Stimulated activated CD4-positive, alpha-beta T cell treated with anti-CD3 and anti-CD28 coated beads, TNF-alpha, amount 100 ng/mL, for 4 hours (primary cell): ENCODE measurements at places on chromosomes 6 and 20.

GRCh38 chr6:47288267-47289090, 21.2 kb downstream of the TNFRSF21 start:
- DNase-seq = no peak

GRCh38 chr6:49552596-49552995, 2.1 kb downstream of the C6orf141 start:
- no peak for DNase-seq

DNA sequence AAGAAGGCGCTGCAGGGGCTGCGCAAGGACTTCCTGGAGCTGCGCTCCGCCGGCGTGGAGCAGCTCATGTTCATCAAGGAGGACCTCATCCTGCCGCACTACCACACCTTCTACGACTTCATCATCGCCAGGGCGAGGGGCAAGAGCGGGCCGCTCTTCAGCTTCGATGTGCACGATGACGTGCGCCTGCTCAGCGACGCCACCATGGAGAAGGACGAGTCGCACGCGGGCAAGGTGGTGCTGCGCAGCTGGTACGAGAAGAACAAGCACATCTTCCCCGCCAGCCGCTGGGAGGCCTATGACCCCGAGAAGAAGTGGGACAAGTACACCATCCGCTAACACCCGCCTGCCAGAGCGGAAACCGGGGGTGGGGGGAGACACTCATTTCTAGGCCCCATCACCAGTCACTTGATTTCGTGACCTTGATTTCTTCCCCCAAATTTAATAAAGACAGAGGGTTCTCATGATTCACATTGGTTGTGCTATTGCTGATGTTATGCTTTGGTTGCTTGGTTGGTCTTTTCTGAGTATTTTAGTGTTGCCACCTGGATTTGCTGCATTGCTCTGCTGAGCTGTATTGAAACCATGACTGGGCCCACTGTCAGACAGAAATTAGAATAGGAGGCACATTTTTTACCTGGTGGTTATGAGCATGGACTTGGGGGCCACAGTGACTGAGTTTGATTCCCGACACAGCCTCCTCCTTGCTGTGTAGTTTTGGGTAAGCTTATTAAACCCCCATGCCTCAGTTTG, 1.5 kb downstream of the FAM50B start:
- DNase-seq = no peak

GRCh38 chr20:23141450-23142161, 55.5 kb upstream of the CD93 start:
- no peak for DNase-seq

- DNase-seq = no peak
Measured at GRCh38 chr6:147184379-147184778, 19.8 kb upstream of the STXBP5 start.

- DNase-seq = no peak
Measured at GRCh38 chr20:54661880-54662465, 186.6 kb downstream of the DOK5 start.

DNA sequence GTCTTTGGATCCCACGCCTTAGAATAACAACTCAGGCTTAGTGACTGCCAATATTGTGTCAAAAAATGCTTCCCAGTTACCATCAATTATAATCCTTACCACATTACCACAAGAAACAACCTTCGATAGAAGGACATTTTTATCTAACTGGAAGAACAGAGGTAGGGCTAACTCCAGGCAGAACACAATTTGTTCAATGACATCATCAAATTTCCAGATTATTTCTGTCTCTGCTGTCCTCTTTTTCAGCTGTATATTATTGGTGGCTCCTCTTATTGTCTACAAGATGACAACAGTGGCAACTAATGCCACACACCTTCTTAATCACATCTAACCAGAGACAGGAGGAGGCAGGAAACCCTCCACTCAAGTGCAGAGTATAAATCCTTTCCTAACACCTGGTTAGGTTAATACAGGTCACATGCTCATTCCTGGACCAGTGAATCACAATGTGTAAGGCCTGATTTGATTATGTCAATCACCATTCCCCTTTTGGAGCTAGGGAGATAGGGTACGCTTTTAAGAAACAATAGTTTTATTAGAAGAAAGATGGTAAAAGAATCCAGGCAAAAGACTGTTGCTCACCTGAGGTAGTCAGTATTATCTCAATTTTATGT, 18.0 kb downstream of the KHDC1L start:
- no peak for DNase-seq

GRCh38 chr20:36959242-36959641, 7.7 kb upstream of the SAMHD1 start:
- no peak for DNase-seq

- DNase-seq = no peak
Measured at GRCh38 chr6:44373787-44374186, 13.7 kb upstream of the CDC5L start.

GRCh38 chr20:24100370-24101011, 111.9 kb upstream of the GGTLC1 start:
- peak; percentile 7 for DNase-seq

- DNase-seq = peak; percentile 58
Measured at GRCh38 chr6:136290410-136291010, 864 bp upstream of the BCLAF1 start.

GRCh38 chr6:69722683-69723082, 74.1 kb downstream of the LMBRD1 start:
- DNase-seq = no peak

DNA sequence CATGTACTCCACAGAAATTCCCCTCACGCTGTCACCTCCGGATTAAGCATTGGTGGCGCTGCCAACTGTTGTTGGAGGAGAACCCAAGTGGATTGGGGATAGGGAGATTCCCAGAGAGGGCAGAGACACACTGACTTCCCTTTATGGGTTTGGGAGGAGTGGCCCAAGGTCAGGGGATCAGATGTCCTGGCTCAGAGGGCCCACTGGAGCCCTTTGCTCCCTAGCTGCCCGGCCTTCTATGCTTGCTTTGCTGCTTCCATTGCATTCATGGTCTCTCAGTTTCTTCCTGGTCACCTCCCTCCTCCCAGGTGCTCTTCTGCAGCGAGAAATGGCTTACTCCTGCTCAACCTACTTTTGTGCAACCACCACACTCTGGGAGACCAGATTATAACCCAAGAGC, 14.3 kb downstream of the CUL9 start:
- no peak for DNase-seq

DNA sequence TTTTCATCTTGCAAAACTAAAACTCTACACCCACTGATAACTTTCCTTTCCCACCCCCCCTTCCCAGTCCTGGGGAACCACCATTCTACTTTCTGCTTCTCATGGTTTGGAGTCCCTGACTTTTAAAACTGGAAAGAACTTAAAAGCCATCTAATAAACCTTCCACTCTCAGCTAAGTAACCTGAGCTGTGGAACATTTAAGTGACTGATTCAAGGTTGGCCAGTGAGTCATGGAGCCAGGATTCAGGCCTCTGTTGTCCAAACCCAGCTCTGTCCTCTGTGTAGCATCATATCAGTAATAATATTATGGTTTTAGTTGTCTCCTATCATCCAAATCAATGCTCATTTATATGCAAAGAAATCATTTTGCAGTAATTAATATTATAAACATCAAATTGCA, 176.0 kb upstream of the NT5E start:
- no peak for DNase-seq

DNA sequence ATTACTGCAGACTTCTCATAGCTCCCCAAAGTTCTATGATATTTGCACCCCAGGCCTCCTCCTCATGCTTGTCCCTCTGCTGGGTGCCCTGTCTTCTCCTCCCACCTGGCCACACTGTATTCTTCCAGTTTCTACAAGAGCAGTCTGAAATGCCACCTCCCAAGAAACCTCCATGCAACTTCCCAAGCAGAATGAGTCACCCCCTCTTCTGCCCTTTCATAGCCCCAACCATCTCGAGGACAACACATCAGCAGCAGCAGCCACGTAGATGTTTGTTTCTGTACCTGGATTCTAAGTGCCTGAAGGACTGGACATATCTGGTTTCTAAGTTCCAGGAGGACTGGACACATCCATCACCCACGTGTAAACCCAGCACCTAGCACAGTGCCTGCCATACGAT, 6.6 kb upstream of the ULBP2 start:
- no peak for DNase-seq

DNA sequence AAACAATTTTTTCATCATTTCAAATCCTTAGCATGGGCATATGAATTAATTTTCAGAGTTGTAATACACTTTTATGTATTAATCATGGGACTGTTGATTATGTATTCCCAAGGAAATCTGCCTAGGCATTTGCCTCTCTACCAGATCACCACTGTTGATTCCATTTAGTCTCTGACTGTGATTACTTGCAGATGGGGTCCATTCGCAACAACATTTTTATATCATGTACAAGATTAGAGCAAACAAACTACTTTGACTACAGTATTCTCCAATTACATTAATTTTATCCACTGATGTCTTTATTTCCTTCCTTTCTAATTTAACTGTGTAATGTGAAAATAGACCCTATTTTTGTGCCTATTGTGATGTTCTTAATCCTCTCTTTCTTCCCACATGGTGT, 831.4 kb upstream of the SLC35B3 start:
- no peak for DNase-seq

- no peak for DNase-seq
Measured at GRCh38 chr20:5580940-5581708, 169.1 kb upstream of the SHLD1 start.

- DNase-seq = no peak
Measured at GRCh38 chr6:34810017-34810882, 18.4 kb downstream of the BLTP3A start.

DNA sequence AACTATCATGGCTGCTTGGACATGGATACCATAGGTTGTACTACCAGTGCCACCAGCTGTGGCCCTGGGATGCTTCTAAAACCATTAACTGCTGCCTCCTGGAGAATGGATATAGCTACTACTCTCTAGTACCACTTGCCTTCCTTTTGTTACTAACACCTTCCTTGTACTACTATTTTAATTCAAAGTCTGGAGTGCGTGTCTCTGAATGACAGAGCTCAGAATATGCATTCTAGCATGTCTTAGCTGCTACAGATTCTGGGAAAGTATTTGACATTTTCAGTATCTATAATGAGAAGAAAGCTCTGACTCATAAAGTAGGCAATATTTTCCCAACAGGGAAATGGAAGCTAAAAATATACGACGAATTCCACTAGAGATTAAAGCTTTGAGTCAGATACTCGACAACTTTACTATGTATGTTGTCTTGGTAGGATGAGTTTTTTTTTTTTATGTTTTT, 112.3 kb downstream of the PFDN4 start:
- no peak for DNase-seq

DNA sequence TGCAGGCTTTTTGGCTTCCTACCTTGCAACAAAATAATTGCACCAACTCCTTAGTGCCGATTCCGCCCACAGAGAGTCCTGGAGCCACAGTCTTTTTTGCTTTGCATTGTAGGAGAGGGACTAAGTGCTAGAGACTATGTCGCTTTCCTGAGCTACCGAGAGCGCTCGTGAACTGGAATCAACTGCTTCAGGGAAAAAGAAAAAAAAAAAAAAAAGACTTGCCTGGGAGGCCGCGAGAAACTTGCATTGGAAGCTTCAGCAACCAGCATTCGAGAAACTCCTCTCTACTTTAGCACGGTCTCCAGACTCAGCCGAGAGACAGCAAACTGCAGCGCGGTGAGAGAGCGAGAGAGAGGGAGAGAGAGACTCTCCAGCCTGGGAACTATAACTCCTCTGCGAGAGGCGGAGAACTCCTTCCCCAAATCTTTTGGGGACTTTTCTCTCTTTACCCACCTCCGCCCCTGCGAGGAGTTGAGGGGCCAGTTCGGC, 420 bp downstream of the SOX4 start:
- DNase-seq = no peak

DNA sequence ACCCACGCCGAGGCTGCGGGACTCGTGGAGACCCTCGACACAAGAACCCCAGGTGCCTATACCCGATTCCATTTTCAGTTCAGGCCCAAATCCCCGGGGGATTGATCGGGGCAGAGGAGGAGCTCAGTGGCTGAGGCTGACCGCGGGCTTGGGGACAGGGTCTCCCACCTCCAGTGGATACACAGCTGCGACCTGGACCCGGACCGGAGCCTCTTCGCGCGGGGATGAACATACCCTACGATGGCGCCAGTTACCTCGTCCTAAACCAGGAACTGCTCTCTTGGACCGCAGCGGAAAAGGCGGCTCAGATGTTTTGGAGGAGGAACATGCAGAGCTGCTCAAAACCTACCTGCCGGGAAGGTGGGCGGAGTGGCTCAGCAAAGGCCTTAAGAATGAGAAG, 27.4 kb upstream of the HLA-G start:
- no peak for DNase-seq

GRCh38 chr6:28941684-28942448, 18.1 kb upstream of the TRIM27 start:
- DNase-seq = no peak

DNA sequence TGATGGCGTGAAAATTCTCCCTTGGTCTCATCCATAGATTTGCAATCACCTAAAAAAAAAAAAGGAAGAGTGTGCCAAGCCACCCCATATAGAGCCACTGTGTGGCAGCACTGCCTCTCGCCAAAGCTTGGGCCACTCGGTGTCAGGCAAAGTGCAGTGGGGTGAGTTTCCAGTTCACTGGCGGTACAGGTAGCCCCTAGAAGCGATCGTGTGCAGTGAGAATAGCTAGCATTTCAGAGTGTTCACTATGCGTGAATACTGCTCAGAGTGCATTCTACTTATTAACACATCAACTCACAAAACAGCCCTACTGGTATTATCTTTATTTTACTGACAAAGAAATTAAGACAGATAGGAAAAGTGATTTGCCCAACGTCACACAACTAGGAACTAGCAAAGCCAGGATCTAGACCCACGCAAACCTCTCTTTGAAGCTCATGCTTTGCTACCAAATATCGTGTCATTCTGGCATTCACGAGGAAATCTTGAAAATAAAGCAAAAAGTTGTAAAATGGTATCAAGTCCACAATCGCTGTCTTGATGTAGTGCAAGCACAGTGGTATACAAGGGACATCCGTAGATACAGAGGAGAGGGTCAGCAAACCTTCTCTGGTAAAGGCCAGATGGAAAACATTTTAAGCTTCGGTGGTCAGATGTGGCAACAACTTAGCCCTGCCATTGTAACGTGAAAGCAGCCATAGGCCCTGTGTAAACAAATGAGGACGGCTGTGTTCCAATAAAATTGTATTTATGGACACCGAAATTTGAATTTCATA, 10.4 kb upstream of the GCNT2 start:
- DNase-seq = no peak

GRCh38 chr6:10779076-10779475, 31.5 kb downstream of the TMEM14B start:
- no peak for DNase-seq

- DNase-seq = no peak
Measured at GRCh38 chr6:47200536-47201334, 109.0 kb downstream of the TNFRSF21 start.
